Central memory CD4-positive, alpha-beta T cell (primary cell): ENCODE measurements at places on chromosomes 1 and 21.
A peak's percentile ranks its signal among the peaks of the same experiment; 100 is the strongest.

GRCh38 chr1:234570329-234571120, 39.5 kb downstream of the IRF2BP2 start:
- no peak for DNase-seq

GRCh38 chr1:13731897-13732296, 31.9 kb downstream of the PRDM2 start:
- no peak for DNase-seq

- peak; percentile 39 for DNase-seq
Measured at GRCh38 chr1:84693005-84693404, 2.7 kb upstream of the SSX2IP start.

DNA sequence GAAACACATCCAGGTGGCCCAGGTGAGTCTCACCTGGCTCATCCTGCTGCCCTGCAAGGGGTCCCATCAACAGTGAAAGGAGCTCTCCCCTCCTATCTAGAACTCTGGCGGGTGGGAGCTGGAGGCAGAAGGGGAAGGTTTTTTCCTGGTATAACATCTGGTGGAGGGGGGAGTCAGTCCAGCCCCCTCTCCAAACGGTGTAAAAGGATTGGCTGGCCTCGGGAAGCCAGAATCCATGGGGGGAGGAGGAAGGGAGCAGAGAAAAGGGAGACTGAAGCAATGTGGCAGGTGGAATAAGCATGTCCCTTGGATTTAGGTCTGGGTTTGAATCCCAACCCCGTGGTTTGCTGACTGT, 1.2 kb upstream of the CAMK2N1 start:
- DNase-seq, result no peak

GRCh38 chr1:154129391-154129970, 25.4 kb downstream of the NUP210L start:
- no peak for DNase-seq

DNA sequence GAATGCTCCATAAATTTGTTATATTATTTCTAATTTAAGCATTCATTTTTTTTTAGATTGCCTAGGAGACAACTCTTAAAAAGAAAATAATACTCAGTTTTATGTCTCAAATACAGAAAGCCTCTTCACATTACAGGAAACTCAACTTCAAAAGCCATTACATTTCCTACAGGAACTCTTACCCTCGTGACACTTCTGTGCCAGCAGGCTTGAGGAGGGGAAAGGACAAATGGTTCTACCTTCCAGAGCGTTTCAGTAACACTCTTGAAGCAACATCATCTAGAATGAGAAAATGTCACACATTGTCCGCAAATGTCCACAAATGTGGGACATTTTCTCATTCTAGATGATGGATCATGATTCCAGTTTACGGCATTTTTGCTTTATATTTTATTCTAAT, 51.7 kb downstream of the PTPN14 start:
- no peak for DNase-seq

- DNase-seq, result no peak
Measured at GRCh38 chr1:234656944-234657654, 47.1 kb upstream of the IRF2BP2 start.

GRCh38 chr1:2025491-2025981, 6.4 kb downstream of the GABRD start:
- no peak for DNase-seq

DNA sequence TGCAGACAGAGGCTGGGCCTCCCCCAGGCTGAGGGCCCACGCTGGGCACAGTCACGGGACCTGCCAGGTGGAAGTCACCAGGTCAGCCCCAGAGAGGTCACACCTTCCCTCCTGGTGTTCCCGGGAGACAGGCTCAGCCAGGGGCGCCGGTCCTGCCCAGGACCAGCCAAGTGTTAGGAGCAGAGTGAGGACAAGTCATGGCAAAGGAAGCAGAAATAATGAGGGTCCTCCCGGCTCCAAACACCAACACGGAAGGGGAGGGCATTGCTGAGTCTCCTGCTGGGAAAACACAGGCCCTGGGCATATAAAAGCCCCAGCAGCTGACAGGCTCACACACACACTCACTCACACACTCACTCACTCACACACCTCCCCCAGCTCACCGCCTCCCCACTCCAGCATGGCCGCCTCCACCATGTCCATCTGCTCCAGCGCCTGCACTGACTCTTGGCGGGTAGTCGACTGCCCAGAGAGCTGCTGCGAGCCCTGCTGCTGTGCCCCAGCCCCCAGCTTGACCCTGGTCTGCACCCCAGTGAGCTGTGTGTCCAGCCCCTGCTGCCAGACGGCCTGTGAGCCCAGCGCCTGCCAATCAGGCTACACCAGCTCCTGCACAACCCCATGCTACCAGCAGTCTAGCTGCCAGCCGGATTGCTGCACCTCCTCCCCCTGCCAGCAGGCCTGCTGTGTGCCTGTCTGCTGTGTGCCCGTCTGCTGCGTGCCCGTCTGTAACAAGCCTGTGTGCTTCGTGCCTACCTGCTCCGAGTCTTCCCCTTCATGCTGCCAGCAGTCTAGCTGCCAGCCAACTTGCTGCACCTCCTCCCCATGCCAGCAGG, at the start of gene KRTAP10-10:
TSS of gene KRTAP10-10 (plus strand) at position 339 of the 833 bp plus-strand sequence. CDS start at position 401, 62 bp downstream.
- DNase-seq, result no peak

DNA sequence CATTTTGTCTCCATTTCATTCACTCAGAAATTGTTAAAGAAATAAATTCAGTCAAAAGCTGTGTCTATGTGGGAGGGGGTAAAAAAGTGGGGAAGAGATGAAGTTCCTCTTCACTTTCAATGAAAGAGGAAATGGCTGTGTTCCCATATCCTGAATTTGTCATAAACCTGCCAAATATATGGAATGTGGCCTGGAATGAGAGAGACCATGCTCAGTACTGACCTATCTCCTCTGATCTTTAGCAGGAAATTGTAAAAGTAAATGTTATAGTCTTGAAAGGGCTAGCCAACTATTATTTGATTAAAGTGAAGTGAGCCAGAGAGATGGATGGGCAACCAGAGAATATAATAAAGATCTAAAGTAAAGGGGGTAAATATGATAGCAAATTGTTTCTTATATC, 130.3 kb upstream of the C21orf91 start:
- DNase-seq, result no peak

- no peak for DNase-seq
Measured at GRCh38 chr1:192907545-192908243, 98.9 kb downstream of the RGS2 start.

DNA sequence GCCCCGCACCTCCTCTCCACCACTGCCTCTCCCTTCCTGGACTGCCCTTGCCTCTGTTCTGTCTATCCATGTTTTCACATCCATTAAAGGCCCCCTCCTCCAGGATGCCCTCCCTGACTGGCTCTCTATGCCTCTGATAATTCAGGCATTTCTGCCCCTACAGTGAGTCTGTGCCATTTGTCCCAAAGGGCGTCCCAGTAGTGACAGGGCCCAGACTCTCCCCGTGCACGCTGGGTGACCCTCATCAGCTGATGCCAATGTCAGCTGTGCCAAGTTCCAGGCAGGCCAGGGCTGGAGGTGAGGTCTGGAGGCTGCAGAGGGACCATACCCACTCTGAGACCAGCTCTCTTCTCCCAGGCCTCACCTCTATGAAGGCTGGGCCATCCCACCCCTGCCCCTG, 3.2 kb upstream of the PLEKHG5 start:
- DNase-seq, result no peak

DNA sequence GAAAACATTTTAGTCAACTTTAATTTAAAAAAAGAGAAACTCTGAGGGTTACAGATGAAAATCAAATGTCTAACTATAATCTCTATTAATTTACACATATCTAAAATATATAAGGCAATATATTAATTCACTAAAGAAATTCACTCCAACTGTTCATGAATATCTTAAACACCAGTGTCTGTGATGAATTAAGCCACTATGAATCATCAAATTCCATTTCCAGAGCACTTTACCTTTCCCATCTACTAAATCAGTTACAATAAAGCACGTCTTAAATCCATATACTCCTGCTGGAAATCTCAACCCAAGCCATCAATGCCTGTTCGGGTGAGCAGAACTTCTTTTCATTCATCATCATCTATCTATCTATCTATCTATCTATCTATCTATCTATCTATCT, 4.3 kb downstream of the TAF5L start:
- DNase-seq, result no peak

DNA sequence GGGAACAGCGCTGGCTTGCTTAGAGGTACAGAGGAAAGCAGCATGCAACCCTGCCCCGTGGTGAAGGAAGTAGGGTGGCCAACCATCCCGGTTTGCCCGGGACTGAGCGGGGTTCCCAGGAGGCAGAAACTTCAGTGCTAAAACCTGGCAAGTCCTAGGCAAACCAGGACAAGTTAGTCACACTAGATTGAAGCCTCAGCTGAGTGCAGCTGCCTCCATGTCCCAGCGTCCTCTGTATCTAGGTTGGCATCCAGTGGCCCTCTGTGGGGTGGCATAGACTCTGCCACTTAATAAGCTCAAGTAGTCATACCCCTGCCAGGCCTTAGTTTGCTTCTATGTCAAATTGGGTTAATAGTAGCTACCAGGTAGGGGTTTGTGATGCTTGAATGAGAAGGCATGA, 67.1 kb downstream of the ATP2B4 start:
- DNase-seq, result no peak

GRCh38 chr1:36092798-36093185, 4.1 kb downstream of the ADPRS start:
- no peak for DNase-seq

DNA sequence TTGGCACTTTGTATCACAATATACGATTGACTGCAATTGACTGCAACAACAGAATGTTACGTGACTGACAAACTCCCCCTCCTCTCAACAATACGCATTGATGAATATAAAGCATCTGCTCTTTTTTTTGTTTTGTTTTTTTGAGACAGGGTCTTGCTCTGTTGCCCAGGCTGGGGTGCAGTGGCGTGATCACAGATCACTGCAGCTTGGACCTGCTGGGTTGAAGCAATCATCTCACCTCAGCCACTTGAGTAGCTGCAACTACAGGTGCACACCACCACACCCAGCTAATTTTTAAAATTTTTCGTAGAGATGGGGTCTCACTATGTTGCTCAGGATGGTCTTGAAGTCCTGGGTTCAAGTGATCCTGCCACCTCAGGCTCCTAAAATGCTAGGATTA, 21.3 kb upstream of the CEP85 start:
- no peak for DNase-seq

GRCh38 chr21:36904093-36904666, 62.3 kb downstream of the HLCS start:
- DNase-seq, result no peak

DNA sequence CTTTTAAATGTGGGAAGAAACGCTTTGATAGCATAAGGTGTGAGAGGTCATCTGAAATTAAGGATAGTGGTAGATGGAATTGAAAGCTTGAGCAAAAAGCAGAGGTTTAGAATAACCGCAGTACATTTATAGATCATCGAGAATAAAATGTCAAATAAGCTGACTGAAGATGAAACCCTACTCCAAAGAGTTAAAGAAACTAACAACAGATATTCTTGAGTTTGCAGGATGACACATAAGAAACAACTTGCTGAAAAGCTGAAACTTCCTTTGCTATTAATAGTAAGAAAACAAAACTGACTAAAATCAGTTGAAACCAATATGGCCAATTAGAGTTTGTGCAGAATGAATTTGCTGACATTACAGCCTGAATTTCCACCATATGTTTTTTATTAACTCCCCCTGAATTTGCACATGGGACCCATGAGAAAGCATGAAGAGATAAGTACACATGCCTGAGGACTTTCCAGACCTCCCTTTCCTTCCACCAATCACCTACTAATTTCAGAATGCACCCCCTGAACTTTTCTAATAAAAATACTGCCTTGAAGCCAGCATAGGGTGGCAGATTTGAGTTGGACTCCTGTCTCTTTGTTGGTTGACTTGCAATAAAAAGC, 1.7 kb upstream of the C1orf185 start:
- DNase-seq, result no peak

GRCh38 chr21:28311411-28312190, 681.1 kb downstream of the LTN1 start:
- no peak for DNase-seq

- no peak for DNase-seq
Measured at GRCh38 chr1:197199923-197200271, 53.4 kb upstream of the ASPM start.

GRCh38 chr1:162310337-162310736, 66.3 kb downstream of the SPATA46 start:
- no peak for DNase-seq

- DNase-seq, result no peak
Measured at GRCh38 chr1:211639475-211640300, 35.7 kb downstream of the NEK2 start.

DNA sequence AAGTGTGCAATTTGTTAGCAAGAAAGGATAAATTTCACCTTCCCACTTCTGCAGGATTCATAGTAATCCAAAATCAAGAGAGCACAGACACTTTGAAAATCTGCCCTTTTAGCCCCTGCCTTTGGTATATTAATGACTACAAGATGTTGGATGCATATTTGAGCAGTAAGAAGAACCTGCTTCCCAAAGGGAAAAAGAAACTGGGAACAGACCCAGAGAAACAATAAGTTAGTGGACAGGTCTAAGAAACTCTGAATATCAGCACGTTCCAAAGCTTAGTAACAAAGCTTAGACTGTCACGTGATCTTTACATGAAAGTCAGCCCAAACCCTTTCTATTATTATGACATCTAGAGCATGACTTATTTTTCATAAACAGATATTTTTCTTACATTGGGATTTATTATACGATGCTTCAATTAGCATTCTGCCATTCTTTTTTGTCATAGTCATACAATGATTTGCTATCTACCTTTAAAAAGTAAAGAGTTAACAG, 390.9 kb upstream of the ADGRL2 start:
- no peak for DNase-seq

DNA sequence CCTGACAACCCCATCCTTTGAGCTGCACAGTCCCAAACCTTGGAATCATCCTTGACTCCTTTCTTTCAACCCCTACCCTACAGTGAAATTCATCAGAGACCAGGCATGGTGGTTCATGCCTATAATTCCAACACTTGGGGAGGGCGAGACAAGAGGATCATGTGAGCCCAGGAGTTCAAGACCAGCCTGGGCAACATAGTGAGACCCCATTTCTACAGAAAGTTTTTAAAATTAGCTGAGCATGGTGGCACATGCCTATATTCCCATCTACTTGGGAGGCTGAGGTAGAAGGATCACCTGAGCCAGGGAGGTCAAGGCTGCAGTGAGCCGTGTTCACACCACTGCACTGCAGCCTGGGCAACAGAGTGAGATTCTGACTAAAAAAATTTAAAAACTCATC, 34.5 kb downstream of the RERE start:
- DNase-seq, result no peak
